ENCODE measurements at places on chromosomes 6 and 20.

DNA sequence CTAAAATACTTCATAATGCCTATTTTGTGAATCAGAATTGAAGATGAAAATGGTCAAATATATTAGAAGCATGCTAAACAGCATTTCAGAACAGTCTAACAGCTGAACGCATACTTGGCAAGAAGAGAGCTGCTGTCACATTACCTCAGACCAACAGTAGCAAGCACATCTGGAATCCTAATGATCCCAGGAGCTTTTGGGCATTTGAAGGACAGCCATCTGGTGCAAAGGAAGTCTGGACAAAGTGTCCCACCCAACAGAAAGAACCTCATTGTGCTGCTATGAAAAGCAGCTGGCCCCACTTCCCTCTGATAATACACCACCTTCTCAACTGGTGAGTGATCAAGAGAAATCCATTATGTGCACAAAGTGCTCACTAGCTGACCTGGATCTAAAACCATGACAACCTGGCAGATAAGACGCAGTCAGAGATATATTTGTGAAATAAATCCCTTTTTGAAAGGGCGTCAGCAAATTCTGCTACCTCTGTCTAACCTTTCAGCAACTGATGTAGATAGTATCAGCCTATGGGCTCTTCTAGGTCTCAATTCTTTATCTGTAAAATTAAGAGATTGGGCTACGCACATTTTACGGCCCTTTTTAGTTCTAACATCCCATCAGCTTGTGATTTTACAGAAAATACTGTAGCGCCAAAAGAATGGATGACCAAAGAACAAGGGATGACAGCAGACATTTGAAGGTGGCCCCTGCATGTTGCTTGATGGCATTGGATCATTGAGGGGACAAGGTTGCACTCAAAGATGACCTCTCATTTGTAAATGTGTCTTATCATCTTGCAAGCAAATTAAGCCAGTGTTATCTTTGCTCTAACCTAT, 78.7 kb downstream of the SGK1 start:
- peak; percentile 30 for ATAC-seq

DNA sequence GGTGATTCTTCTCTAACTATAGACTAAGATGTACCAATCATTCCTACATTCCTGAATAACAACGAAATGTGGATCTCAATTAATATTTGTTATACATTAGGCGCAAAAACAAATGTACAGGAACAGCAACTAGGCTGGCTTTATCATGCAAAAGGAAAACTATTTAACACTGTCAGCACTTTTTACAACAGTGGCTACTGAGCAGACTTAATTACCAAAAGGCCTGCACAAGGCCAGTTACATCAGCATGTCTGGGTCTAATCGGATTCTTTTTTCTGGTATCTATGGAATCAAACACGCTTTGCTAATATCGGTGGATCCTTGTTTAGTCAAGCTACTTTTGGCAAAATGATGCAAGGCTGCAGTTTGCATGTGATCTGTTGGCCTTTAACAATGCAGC, 176.5 kb downstream of the UBE3D start:
- ATAC-seq, result no peak

DNA sequence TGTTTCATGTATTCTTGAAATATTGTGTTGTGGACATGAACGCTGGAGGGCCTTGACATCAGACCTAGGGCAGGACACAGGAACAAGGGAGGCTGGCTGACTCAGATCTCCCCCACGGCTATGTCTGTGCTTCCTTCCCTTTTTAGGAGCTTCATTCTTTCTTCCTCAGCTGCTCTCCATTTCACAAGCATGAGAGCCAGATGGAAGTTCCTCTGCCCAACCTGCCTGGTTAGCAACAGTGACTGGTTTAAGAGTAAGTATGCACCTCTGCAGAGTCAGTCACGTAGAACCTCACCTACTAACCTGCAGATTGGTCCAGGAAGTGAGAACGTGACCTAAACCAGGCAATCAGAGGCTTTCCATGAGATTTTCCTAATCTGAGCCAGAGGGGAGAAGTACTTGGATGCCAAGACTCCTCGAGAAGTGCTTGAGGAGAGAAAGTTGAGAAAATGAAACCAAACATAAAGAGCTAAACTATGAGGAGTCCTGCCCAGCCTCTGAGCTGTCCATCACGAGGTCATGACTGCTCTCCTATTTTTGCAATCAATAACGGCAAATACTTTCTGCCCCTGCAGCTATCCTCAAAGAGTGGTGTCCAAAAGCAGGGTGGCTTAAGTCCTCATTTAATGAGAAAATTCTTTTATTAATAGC, 465.2 kb upstream of the CITED2 start:
- no peak for ATAC-seq

DNA sequence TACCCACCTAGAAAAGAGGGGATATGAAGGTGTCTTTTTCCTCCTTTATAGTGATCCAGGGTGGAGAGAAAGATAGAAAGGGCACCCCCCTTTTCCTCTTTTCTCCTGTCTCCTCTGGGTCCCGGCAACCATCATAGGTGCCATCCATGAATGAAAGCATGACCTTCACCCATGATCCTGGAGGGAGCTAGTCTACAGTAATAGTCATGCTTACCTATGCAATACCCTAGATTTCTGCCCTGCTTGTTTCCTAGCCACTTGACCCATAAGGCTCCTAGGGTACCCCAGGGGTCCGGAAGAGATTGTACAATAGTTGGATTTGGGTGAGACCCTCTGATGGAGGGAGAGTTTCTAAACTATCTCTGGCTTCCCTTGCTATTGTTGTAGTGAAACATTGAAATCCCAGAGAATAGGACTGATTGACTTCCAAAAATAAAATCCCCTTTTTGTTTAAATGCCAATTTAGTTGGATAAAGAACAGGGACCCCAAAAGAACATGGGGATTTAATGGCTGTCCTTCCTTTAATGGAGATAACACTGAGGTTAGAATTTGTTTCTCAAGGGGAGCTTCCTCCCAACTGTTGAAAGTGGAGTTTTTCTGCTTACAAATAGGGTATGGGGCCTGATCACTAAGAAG, 366.8 kb upstream of the KHDRBS2 start:
- ATAC-seq, result no peak

- no peak for ATAC-seq
These were observed 837.3 kb upstream of the SLC35B3 start for GRCh38 chr6:9272671-9273070.

DNA sequence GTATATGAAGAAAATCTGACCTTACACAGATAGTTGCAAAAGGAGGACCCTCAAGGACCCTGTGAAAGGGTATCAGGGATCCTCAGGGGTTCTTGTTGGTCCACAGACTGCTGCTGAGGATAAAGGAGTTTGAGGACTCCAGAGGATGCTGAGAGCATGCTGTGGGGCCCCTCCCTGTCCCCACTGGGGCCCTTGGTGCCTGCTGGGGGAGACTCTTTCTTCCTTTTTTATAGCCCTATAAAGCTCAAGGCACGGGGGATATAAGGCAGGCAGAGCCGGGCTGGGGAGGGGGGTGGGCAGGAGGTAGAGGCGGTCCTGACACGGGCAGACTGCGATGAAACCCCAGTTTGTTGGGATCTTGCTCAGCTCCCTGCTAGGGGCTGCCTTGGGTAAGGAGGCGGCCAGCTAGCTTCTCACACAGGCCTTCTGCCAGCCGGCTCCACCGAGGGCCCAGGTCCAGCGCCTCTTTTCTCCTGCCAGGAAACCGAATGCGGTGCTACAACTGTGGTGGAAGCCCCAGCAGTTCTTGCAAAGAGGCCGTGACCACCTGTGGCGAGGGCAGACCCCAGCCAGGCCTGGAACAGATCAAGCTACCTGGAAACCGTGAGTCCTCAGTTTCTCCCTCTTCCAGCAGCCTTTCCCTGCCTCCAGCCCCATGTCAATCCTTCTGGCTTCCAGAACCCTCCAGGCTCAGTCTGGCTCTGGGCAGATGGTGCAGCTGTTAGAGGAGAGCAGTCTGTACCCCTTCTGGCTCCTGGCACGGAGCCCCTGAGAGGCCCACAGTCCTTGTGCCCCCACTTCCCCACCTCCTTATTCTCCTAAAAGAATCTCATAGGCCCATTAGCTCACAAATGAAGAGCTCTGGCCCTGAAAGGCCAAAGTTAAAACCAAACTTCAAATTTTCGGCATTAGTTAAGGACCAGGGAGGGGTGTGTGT, at the start of gene LY6G6D:
Gene LY6G6D, plus strand, starts transcription at position 327 of the 937 bp plus-strand sequence. Its CDS starts 8 bp downstream, at position 335.
- no peak for ATAC-seq

DNA sequence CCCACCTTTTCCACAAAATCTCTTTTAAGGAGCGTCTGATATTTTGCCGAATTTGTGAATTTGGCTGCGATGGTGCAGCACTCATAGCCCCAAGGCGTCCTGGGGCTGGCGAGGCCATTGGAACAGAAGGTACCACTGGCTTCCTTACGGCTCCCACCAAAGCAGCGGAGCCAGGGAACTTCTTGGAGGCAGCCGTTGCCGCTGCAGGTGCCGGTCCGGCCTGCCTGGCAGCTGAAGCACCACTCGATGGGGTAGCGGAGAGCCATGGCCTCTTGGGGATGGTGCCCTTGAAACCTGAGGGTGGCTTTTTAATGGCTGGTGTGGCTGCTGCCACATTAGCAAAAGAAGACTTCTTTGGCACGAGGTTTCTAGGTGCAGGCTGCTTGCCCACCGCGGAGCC, 29.8 kb downstream of the DIDO1 start:
- no peak for ATAC-seq

DNA sequence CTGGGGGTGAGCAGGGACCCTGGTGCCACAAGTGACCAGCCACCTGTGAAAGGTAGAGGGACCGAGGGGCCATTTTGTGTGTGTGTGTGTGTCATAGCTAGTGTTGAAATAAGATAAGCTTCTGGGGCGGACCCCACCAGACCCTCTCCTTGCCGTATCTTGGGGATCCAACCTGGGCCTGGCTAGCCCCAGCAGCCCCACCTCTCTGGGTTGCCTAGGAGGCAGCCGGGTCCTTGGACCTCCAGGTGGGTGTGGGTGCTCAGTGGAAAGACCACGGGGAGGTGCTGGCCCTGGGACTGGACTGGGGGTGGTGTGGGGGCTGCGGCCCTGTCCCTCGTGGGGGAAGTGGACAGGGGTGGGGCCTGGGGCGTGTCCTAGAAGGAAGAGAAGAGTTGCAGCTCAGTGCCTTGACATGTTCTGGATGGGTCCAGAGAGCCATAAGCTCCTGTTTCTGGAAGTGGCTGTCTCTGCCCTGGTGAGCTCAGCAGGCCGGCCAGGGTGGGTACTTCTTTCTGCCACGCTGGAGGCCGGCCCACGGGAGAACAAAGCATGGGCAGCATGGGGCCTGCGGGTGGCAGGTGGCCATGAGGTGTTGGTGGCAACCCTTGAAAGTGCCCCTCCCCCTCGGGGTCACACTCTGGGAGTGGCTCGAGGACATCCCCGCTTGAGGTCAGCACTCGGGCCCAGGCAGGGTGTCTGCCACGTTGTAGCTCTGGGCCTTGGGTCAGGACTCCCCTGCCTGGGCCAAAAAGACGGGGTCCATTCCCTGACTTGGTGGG, 8.4 kb downstream of the RBBP8NL start:
- ATAC-seq, result no peak

DNA sequence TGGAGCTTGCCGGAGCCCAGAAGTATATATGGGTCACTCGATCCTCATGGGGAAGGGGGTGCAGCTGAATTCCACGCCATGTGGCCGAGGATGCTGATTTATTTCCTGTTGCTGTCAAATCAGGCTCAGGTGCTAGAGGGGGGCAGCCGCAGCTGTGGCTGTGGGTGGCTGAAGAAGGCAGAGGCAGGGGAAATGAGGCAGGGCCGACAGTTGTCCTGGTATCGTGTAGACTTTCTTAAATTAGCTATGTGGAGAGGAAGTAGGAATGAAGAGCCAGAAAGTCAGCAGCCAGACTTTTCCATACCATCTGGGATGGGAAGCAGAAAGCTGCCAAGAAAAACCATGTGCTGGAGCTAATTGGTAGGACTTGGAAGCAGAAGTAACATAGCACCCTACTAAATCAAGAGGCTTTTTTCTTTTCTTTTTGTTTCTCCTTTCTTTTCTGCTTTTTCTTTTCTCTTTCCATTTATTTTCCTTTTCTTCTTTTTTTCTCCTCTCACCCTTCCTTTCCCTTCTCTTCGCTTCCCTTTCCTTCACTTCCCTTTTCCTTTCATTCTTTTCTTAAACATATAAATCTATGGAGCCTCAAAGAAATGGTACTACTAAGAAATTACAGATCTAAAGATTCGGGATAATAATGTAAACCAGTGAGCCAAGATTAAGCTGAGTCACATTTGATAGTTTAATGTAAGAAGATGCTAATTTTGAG, 90.6 kb upstream of the CD83 start:
- no peak for ATAC-seq
